ENCODE measurements at places on chromosomes 3 and 15.

DNA sequence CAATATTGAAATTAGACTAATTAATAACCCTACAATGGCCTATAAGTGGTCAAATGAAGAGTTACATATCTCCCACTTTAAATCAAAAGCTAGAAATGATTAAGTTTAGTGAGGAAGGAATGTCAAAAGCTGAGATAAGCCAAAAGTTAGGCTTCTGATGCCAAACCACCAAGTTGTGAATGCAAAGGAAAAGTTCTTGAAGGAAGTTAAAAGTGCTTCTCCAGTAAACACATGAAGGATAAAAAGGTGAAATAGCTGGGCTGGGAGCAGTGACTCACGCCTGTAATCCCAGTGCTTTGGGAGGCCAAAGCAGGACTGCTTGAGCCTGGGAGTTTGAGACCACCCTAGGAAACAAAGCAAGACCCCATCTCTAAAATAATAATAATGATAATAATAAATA lies 46.9 kb upstream of the DCUN1D1 start:
- no peaks in the 10 kb centered on the region for H3K27me3 ChIP-seq
- no peak overlapping the region for H3K4me3 ChIP-seq
- no peaks in the 10 kb centered on the region for H3K4me1 ChIP-seq

- H3K27me3 ChIP-seq = no peaks in the 10 kb centered on the region
- no peak overlapping the region for H3K27ac ChIP-seq
- no peaks in the 10 kb centered on the region for H3K36me3 ChIP-seq
- H3K4me1 ChIP-seq = no peaks in the 10 kb centered on the region
Observed at GRCh38 chr3:194615226-194615625, 18.0 kb downstream of the TMEM44 start.

- DNase-seq = no peak
- peaks cover 15% of the 10 kb centered on the region for H3K27me3 ChIP-seq
- H3K4me3 ChIP-seq = no peak overlapping the region
- H3K27ac ChIP-seq = no peak overlapping the region
- peaks cover 9% of the 10 kb centered on the region for H3K4me1 ChIP-seq
Observed at GRCh38 chr15:60385620-60386552, 11.9 kb downstream of the ANXA2 start.

- peaks cover 13% of the 10 kb centered on the region for H3K36me3 ChIP-seq
- no peak overlapping the region for H3K4me3 ChIP-seq
- H3K27me3 ChIP-seq = no peaks in the 10 kb centered on the region
- DNase-seq = no peak
- no peak overlapping the region for H3K27ac ChIP-seq
Observed at GRCh38 chr3:30477149-30477921, 129.1 kb upstream of the TGFBR2 start.

GRCh38 chr3:162743091-162743490 lies 1246.5 kb downstream of the OTOL1 start:
- no peaks in the 10 kb centered on the region for H3K4me1 ChIP-seq
- no peaks in the 10 kb centered on the region for H3K27me3 ChIP-seq
- H3K4me3 ChIP-seq = no peak overlapping the region
- H3K27ac ChIP-seq = no peak overlapping the region

DNA sequence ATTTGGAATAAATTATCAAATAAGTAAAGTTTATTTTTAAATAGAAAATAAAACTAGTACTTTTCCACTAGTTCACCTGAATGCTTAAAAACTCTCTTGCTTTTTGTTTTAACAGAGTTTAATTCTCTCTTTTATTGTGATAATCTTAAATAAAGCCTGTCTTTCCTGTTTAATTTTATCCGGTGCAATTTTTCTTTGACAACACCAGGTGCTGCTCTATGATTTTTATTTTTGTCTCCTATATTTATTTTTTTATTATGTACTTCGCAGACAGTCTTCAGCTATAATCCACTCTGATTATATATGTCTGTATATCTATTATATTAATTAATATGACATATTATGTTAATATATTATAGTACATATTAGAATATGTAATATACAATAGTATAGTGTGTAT lies 1293.0 kb upstream of the EPHA6 start:
- H3K27ac ChIP-seq = no peak overlapping the region
- H3K4me1 ChIP-seq = no peaks in the 10 kb centered on the region
- no peak overlapping the region for H3K4me3 ChIP-seq
- no peaks in the 10 kb centered on the region for H3K36me3 ChIP-seq
- DNase-seq = no peak

GRCh38 chr3:128863560-128863959 lies 15.9 kb upstream of the ACAD9 start:
- DNase-seq = no peak
- no peak overlapping the region for H3K27ac ChIP-seq
- H3K27me3 ChIP-seq = no peaks in the 10 kb centered on the region
- H3K36me3 ChIP-seq = peaks cover 21% of the 10 kb centered on the region
- H3K4me1 ChIP-seq = no peaks in the 10 kb centered on the region

DNA sequence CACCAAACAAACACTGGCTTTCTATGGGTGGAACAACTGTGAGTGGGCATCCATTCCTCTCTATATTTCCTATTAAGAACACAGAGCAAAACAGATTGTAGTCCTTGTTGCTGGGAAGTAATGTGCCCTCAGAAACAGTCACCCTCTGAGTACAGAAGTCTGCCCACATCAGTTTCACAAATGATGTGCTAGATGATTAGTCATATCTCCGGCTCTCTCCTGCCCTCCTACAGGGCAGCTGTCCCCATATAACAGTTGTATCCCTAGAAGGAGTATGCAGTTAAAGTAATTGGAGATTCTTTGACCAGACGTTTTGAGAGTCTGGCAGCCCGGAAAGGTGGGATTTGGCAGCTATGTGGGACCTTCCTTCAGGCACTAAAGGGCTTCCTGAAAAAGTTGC lies 159.9 kb downstream of the APBA2 start:
- H3K36me3 ChIP-seq = peaks cover 4% of the 10 kb centered on the region
- no peaks in the 10 kb centered on the region for H3K27me3 ChIP-seq
- no peak overlapping the region for H3K27ac ChIP-seq

All from naive thymus-derived CD8-positive, alpha-beta T cell (primary cell).